Upper lobe of left lung (tissue), 6 donors: ENCODE measurements at places on chromosomes 12 and 14. TPM values are rescaled to one million over a fixed set of nuclear protein-coding genes. Genes with fewer than 3 reads are reported as not detected.

- no peak for DNase-seq
These were observed 70.0 kb upstream of the SRSF5 start for GRCh38 chr14:69696633-69697557.

- DNase-seq: no peak
These were observed 627.4 kb downstream of the DIO2 start for GRCh38 chr14:79583738-79584408.

DNA sequence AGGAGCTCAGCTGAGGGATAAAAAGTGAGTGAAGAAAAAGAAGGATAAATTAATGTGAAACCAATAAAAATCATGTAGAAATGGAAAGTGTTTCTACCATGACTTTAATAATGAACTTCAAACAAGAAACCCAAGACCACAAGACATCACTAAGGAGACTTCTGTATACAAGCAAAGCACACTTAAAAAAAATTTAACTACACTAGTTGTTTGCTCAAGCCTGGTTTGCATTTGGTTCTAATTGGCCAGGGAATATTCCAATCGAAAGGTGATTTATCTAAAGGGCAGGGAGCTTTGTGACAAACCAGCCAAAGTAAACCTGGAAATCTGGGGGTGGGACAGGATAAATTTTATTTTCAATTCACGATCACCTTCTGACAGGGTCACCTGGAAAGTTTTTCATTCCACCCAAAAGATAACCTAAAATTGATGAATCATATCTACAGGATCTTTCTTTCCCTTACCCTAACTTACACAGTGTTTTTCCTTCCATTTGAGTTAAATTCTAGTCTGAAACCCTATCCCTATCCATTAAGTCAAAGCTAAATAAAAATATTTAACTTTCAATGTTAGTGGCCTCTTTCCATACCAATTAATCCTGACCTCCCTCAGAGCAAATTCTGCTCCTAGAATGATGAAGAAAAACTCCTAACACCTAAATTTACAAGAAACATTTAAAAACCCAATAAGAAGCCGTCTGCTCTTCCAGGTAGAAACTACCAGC, 2.6 kb downstream of the EGLN3 start:
- no peak for DNase-seq

DNA sequence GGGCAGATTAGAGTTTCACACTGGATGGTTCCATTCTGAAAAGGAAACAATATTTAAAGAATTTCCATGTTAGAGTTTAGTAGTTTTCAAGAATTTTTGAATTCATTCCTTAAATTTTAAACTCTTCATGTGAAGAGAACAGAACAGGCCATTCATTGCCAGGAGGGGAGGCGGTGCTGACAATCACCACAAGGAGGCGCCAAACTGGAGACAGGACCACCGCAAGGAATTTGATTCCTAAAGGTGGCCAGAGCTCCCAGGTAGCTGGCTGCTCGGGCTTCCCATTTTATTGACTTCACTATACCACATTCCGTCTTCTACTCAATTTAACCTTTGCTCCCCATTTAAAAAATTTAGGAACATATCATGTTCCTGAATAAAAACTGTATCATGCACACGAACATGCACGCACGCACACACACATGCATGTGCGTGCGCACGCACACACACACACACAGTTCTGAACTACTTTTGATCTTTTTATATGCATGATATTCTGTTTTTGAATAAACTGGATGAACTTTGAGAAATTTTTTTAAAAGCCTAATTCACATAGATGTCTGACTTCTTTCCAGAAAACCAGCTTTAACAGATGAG, 101.2 kb downstream of the NELL2 start:
- DNase-seq: no peak

- DNase-seq: no peak
These were observed 128.3 kb downstream of the AACS start for GRCh38 chr12:125193376-125194152.

GRCh38 chr14:45051180-45051579, 32.7 kb upstream of the PRPF39 start:
- DNase-seq: no peak

DNA sequence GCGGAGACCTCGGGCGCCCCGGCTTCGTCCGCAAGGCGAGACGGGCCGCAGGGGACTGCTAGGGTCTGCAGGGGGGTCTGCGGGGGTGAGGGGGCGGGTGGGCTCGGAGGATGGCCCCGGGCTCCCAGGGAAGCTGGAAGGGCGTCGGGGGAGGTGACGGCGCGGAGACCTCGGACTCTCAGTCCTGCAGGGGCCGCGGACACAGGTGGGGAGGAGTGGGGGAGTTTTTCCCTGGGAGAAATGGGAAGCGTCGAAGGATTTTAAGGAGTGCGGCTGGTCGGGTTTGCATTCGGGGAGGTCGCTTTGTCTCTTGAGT, 25.9 kb downstream of the ZBTB42 start:
- DNase-seq: no peak

DNA sequence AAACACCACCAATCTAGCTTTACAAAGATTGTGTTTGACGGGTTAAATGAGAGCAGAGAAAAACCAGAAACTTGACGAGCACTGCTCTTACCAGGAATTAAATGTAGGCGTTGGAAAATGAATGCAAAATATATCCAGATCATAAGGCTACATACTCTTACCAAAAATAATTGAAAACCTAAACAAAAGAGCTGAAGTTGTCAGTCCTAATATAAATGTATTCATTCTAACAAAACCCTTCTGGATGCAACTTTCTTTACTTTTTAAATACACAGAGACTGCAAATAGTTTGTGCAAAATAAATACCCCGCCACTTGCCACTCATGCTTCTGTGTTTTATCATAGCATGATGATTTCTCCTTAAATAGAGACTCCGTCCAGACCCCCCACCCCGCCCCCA, 32.7 kb downstream of the RAD9B start:
- no peak for DNase-seq

GRCh38 chr14:54133896-54134295, 177.3 kb upstream of the BMP4 start:
- peak; percentile 54 for DNase-seq

DNA sequence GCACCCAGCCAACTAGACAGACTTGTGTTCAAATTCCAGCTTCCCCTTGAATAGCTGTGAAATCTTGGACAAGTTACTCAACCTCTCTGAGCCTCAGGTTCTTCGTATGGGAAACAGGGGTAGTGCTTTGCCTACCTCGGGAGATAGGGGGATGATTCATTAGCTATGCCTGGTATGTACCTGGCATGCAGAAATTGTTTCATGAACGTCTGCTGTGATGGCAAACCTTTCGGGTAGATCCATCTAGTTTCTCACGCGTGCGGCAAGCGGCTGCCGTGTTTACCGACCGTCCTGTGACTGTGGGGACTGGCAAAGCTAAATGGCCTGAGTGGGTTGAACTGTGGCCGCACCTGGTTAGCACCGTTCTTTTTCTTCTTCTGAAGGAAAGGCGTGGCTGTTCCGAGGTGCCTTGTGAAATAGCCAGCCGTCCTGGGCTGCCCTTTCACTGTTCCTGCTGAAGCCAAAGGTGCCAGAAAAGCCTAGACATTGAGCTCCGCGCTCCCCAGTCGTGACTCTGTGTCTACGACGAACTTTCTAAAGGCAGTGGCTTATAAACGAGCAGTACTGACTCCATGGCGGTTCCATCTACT, 40.6 kb upstream of the MED13L start:
- no peak for DNase-seq

GRCh38 chr12:122726080-122726558, 4.5 kb downstream of the HCAR1 start:
- no peak for DNase-seq

- no peak for DNase-seq
These were observed 47.3 kb downstream of the NUAK1 start for GRCh38 chr12:106091446-106091820.

- DNase-seq: no peak
These were observed 18.3 kb downstream of the POP5 start for GRCh38 chr12:120562906-120563305.

DNA sequence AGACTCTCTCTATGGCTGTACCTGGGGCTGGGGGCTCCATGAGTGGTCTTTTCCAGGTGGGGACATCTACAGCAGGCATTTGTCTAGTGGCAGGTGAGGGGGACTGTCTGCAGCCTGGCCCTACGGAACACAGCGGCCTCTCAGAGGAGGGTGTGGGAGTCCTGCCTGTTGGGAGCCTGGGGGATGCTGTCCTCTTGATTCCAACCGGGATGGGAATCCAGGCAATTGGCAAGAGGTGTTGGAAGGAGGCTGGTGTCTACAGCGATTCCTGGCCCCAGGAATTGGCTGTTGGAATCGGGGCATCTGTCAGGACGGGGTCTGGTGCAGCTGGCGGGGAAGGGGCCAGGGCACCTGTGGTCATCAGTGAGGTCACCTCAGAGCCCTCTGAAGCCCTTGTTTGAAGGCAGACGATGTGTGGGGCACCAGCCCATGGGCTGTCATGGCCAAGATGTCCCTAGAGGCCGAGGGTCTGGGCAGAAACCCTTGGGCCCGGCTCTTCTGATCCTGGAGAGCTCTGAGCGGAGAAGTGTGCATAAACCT, 386.3 kb downstream of the TMEM121 start:
- no peak for DNase-seq

DNA sequence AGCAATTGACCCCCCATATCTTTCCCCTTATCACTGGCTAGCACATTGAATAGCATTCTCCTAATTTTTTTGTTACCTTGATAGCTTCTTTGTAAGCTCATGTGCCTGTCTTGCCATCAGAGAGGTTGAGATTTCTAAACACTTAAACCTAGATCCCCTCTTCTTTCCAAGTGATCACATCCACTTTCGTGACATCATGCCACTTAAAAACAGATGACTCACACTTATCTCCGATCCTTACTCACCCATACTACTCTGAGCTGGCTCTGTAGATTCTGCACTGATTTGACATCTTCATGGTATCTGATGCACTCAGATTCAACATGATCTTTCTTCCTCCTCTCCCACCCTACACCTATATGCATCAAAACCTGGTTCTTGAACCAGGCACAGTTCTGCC, 10.5 kb downstream of the GPR137C start:
- no peak for DNase-seq

- DNase-seq: no peak
These were observed 55.7 kb downstream of the ITPK1 start for GRCh38 chr14:93059917-93060545.

DNA sequence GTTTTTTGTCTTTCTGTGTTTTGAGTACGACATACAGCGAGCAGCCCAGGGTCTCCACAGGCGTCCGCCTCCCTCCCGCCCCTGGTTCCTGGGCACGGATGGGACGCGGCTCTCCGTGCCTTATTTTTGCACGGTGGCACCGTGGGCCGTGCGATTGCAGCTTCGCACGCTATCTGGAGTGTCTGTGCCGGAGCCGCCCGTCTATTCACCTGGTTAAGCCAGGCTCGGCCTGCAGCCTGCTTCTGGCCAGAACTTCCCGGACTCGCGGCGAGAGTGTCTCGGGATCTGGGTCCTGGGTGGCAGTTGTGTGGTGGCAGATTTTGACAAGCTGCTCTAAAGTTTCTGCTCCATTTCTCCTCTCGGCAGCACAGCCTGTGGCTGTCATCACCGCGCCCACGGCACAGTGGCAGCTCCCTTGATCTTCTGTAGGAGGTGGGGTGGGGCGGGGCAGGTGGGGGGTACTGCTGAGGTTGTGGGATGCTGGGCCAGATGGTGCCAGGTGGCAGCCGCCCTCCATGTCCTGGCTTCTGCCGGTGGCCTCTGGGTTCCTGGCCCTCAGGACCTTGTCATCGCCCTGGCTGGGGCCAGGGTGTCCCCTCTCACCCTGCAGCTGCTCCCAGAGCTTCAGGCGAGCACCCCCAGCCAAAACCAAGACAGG, 2.9 kb downstream of the MMP17 start:
- DNase-seq: peak; percentile 79

GRCh38 chr12:26786865-26787514, 46.0 kb downstream of the ITPR2 start:
- DNase-seq: no peak

The LRTM2 gene
- not detected for total RNA-seq

The LBHD2 gene
- total RNA-seq: not detected

The TTC6 gene
- total RNA-seq: 33.1 TPM

The TAS2R30 gene
- total RNA-seq: 7.6 TPM

The INHBC gene
- not detected for total RNA-seq

The GLI1 gene
- not detected for total RNA-seq

The ZNF385A gene
- 22.6 TPM for total RNA-seq

The PRB2 gene
- total RNA-seq: not detected

The NTF3 gene
- not detected for total RNA-seq

The PPFIA2 gene
- 4.2 TPM for total RNA-seq

The SIX4 gene
- 1.3 TPM for total RNA-seq
